ENCODE measurements at places on chromosomes 12 and 14.

GRCh38 chr14:20684662-20685456 is 499 bp downstream of the RNASE4 start:
- DNase-seq: no peak

DNA sequence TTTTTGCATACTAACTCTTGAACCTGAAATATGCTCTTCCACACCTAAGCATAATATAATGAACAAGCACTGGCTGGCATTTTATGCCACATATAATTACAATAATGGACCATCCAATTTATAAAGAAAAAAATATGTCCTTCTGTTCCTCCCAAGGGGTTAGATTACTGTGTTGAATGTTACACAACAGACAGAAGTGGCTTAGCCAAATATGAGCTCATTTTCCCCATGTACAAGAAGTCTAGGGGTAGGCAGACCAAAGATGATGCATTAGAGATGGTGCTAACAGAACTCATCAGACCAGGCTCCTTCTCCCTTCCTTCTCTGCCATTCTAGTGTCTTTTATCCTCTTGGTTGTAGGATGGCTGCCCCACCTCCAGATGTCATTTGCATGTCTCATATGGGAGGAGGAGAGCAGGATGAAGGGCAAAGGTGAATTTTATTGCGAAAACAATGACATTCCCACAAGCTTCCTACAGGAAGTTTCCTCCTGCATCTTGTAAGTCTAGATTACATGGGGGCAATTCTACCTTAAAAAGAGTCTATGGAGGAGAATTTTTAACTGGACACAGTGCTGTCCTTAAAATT is 43.9 kb upstream of the SLC2A13 start:
- DNase-seq: no peak

DNA sequence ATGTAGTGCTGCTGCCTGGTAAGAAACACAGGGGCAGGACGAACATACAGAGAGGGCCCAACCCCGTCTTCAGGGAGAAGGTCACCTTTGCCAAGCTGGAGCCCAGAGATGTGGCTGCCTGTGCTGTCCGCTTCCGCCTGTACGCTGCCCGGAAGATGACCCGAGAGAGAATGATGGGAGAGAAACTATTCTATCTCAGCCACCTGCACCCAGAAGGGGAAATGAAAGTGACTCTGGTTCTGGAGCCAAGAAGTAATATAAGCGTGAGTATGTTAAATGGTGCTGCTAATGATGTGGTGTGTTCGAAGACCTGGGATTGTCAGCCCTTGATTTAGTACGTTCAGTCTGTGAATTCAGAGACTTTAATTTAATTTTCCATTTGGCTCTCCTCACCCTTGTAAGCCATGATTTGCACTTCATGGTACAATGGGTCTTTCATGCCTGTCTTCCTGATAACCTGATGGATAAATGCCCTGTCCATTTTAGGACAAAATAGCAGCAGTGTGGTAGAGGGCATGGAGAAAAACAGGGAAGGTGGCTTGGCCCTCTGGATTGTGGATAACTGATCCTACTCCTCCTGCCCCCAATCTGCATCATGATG is 318.9 kb downstream of the SNAPC1 start:
- no peak for DNase-seq

GRCh38 chr12:9829483-9829882 is 2.2 kb downstream of the KLRF1 start:
- no peak for DNase-seq

- no peak for DNase-seq
Observed at GRCh38 chr14:24436355-24437019, 6.1 kb downstream of the SDR39U1 start.

DNA sequence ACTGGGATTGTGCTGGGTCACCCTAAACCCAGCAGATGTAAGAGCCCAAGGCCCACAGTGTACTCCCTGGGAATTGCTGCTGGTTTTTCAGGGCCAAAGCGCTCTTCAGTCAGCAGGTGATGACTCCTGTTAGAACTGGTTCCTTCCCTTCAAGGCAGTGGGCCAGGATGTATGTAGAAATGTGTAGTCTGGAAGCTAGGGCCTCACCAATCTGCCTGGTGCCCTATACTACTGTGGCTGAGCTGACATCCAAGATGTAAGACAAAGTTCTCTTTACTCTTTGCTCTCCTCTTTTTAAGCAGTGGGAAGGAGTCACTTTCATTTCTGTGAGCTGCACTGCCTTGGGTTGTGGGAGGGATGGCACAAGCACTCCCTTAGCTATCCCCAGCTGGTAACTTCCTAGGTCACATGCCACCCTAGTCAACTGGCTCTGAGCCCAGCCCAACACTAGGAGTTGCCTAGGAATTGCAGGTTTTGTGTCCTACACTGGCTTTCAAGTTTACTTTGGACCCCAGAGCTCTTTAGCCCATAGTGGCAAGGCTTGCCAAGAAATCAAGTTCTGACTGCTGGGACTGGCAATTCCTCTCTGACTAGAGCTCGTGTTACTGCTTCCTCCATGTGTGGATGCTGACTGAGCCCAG is 249.2 kb downstream of the C12orf50 start:
- DNase-seq: no peak

DNA sequence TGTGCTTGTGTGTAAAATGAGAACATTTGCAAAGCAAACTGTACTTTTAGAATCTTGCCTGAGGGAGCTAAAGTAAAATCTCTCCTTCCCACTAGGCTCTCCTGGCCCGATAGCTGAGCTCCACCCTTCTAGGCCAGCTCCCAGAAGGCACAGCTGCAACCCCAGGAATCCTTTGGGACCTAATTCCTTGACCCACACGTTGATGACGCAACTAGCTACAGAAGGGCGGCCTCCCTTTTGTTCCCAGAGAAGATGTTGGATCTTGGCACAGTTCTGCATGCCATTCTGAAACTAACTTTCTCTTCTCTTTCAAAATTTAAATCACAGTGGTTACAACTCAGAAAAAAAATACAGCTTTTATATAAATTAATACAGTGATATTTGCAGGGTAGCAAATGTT is 268.1 kb downstream of the EGLN3 start:
- DNase-seq: no peak

GRCh38 chr12:1504304-1504894 is 90.0 kb downstream of the FBXL14 start:
- DNase-seq: no peak

DNA sequence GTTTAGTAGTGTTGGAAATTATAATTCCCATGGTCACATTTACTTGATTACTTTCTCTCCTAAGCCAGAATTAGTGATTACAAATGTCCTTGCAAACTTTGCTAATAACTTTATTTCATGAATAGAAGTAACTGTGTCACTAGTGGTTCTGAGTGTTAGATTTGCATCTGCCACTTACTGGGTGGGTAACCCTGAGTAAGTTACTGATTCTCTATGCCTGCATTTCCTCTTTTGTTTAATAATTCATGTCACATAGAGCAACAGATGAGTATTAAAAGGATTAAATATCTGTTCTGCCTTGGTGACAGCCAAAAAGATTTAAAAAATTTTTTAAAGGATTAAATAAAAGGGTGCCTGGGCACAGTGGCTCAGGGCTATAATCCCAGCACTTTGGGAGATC is 78.6 kb downstream of the BHLHE41 start:
- no peak for DNase-seq

DNA sequence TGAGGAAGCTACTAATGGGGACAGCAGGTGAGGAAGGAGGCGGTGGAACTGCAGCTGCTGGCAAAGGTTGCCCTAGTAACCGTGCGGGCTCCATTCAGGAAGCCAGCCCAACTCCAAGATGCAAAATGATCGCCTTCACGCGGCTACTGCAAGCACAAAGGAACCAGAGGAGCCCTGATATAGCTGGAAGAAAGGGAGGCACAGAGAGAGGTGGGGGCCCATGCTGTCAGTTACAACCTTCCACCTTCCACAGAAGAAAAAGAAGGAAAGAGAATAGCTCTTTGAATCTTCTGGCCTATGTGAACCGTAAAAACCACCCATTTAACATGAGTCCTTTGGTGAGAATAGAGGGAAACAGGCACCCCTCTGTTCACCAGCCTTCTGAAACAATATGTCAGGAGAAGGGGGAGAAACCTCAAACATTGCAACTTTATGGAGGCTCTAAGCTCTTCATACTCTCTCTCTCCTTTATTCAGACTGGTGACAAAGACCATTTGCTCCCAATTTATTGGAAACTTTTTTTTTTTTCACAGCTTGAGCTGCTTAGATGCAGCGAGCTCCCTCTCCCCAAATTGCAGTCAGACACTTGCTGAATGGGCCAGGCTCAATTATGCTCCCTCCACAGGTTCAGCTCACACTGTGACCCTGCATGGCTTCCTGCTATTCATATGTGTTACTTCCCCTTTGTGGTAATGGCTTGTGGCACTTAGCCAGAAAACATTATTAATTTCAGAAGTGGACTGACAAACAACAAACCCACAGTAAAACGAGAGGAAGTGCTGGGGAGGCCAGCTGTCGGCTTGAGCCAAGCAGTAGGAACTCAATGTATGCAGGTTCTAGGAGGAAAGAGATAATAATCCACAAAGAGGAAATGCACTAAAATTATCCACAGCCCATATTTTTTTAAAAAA is 6.2 kb downstream of the DUSP6 start:
- DNase-seq: no peak

DNA sequence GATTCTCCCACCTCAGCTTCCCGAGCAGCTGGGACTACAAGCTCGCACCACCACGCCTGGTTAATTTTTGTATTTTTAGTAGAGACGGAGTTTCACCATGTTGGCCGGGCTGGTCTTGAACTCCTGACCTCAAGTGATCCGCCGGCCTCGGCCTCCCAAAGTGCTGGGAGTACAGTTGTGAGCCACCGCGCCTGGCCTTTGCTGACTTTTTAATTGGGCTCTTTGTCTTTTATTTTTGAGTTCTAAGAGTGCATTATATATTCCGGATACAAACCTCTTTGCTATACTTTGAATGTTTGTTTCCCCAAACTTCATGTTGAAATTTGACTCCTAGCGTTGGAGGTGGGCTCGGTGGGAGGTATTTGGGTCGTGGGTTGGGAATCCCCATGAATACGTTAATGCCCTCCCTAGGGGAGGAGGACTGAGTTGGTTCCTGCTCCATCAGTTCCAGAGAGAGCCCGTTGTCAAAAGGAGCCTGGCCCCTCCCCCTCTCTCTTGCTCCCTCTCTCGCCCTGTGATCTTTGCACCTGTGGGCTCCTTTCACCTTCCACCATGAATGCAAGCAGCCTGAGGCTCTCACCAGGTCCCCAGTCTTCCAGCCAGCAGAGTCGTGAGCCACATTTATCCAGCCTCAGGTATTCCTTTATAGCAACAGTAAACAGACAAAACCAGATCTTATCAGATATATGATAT is 103.2 kb upstream of the EVL start:
- no peak for DNase-seq

GRCh38 chr14:102479107-102479506 is 30.5 kb downstream of the ANKRD9 start:
- no peak for DNase-seq

- no peak for DNase-seq
Observed at GRCh38 chr12:45075587-45076282, 24.8 kb upstream of the DBX2 start.

DNA sequence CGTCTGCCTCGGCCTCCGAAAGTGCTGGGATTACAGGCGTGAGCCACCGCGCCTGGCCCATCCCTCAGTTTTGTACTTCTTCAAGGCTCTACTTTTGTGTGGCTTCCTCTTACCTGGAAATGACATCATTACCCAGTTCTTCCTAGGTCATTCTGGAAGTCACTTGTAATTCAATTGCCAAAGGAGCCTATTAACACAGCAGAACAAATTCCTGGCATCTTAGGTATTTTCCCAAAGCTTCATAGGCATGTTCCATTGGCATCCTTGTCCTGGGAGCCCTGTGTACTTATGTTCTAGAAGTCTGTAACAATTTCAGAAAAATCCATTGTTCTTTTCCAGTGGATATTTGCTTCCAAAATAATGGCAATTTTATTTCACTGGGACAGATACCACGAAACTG is 60.6 kb downstream of the DAAM1 start:
- DNase-seq: no peak

Measured in stimulated activated CD8-positive, alpha-beta memory T cell treated with anti-CD3 and anti-CD28 coated beads, Interleukin-15, amount 100 ng/mL, for 4 hours (primary cell).